ENCODE measurements at places on chromosomes 7 and 10.

GRCh38 chr7:148011753-148012152, 578.8 kb upstream of the C7orf33 start:
- DNase-seq: peak; percentile 22
- H3K27ac ChIP-seq: no peak overlapping the region
- no peaks in the 10 kb centered on the region for H3K36me3 ChIP-seq
- peaks cover 33% of the 10 kb centered on the region for H3K4me1 ChIP-seq

DNA sequence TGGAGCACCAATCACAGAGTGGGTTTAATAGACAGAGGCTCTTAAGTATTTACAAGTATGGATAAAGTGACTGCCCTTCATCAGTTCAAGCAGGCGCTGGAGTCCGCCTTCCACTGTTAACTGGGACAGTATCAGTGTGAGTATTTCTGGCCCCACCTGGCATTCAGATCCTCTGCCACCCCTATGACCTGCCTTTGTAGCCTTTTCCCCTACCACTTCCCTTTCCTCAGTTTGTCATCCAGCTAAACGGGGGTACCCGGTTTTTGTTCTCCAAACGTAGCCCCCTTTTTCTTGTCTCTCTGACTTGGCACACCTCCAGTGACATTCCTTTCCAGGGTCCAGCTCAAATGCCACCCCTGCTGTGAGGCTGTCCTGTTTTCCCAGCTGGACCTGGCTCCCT, 134.4 kb downstream of the SNX10 start:
- no peaks in the 10 kb centered on the region for H3K27me3 ChIP-seq
- H3K27ac ChIP-seq: no peak overlapping the region
- no peak for DNase-seq

- no peaks in the 10 kb centered on the region for H3K36me3 ChIP-seq
- H3K27ac ChIP-seq: no peak overlapping the region
- DNase-seq: no peak
- H3K27me3 ChIP-seq: no peaks in the 10 kb centered on the region
These were observed 98.6 kb downstream of the SLC16A9 start for GRCh38 chr10:59611048-59611447.

DNA sequence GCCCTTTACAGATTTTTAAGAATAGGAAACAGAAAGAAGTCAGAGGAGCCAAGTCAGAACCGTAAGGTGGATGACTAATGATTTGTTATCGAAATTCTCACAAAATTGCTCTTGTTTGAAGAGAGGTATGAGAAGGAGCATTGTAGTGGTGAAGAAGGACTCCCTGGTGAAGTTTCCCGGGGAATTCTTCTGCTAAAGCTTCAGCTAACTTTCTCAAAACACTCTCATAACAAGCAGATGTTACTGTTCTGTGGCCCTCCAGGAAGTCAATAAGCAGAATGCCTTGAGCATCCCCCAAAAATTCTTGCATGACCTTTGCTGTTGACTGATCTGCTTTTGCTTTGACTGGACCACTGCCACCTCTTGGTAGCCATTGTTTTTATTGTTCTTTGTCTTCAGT, 152.9 kb downstream of the HGF start:
- no peaks in the 10 kb centered on the region for H3K36me3 ChIP-seq
- H3K27ac ChIP-seq: no peak overlapping the region
- H3K27me3 ChIP-seq: no peaks in the 10 kb centered on the region
- DNase-seq: no peak
- H3K4me3 ChIP-seq: no peak overlapping the region

DNA sequence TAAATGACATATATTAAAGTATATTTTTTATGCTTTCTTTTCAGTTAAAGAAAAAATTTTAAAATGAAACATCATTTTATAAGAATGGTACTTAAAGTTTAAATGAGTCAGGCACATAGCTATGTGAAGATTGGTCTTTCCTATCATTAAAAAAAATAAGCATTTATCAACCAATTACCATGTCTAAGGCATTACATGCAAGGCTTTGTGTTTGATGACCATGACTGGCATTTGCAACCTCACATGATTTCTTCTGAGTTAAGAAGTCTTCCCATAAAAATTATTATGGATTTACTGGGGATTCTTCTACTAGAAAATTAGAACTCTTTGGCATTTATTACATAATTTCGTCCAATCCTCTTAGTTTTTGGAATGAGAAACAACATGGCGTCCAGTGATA, 776.1 kb downstream of the MAGI2 start:
- H3K36me3 ChIP-seq: no peaks in the 10 kb centered on the region
- H3K27ac ChIP-seq: no peak overlapping the region
- H3K4me3 ChIP-seq: no peak overlapping the region
- DNase-seq: no peak
- H3K27me3 ChIP-seq: no peaks in the 10 kb centered on the region

DNA sequence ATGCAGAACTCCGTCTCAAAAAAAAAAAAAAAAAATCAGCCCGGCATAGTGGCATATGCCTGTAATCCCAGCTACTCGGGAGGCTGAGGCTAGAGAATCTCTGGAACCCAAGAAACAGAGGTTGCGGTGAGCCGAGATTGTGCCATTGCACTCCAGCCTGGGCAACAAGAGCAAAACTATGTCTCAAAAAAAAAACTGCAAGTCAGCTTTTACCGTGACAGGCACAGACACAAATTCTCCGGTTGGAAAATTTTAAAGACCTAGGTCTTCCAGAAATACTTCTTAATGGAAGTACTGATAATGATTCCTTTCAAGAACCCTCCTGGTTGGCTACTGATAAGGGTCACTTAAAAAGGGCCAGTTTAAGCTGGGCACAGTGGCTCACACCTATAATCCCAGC, 19.4 kb upstream of the ARPC1B start:
- DNase-seq: no peak
- H3K4me3 ChIP-seq: no peak overlapping the region
- no peak overlapping the region for H3K27ac ChIP-seq
- peaks cover 40% of the 10 kb centered on the region for H3K36me3 ChIP-seq
- H3K27me3 ChIP-seq: no peaks in the 10 kb centered on the region

DNA sequence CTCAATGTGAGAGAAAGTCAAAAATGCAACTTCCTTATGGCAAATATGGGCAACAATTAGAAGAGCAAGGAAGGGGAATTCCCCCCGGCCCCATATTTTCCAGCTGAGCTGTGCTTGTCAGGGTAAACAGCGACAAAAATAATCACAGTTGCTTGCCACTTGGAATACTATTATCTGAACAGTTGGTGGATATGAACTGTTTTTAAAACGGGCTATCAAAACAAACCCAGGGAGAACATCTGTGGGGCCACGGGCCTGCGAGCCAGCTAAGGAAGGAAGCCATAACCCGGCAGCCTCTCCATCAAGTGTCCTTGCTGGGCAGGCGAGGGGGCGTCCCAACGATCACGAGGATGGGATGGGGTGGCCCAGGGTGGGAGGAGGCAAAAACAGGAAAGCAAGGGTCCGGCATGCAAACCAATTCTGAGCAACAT, 228.4 kb downstream of the ARHGAP12 start:
- peaks cover 34% of the 10 kb centered on the region for H3K4me1 ChIP-seq
- H3K27ac ChIP-seq: no peak overlapping the region
- H3K27me3 ChIP-seq: peaks cover 8% of the 10 kb centered on the region

GRCh38 chr7:53744403-53744760, 708.9 kb downstream of the POM121L12 start:
- peaks cover 5% of the 10 kb centered on the region for H3K4me1 ChIP-seq
- H3K4me3 ChIP-seq: no peak overlapping the region
- peak; percentile 18 for DNase-seq
- H3K27ac ChIP-seq: no peak overlapping the region
- no peaks in the 10 kb centered on the region for H3K36me3 ChIP-seq

DNA sequence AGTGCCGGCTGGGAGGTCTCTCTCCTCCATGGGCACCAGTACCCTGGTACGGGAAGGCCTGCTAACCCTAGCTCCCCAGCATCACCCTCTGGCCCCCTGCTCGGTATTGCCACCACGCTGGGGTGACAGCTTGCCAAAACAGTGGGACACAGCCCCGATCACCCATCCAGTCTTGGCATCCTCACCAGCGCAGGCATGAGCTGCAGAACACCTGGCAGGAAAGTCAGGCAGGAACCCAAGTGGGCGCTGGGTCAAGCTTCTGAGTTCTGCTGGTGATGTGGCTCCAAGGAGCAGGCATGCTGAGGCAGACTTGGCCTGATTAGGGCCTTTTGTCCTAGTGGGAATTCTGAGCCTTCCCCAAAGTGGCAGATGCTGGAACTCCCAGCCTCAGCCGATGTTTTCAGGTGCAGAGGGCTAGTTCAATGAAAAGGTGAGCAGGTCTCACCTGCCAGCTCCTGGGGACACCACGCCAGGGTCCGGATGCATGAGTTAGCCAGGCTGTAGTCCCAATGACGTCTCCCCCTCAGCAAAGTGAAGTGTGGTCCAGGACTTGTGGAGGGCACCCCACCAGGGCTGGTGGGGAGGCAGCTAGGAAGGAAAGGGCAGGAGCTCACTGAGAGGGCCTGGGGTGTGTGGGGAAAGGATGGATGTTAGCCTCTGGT, 8.5 kb upstream of the ZNF22 start:
- peaks cover 56% of the 10 kb centered on the region for H3K4me1 ChIP-seq
- no peak for DNase-seq
- H3K27me3 ChIP-seq: no peaks in the 10 kb centered on the region
- peaks cover 13% of the 10 kb centered on the region for H3K36me3 ChIP-seq
- no peak overlapping the region for H3K4me3 ChIP-seq

GRCh38 chr7:111833466-111833865, 271.2 kb upstream of the IMMP2L start:
- no peaks in the 10 kb centered on the region for H3K27me3 ChIP-seq
- H3K4me1 ChIP-seq: peaks cover 3% of the 10 kb centered on the region
- no peak overlapping the region for H3K27ac ChIP-seq
- DNase-seq: no peak

- H3K4me3 ChIP-seq: no peak overlapping the region
- no peak overlapping the region for H3K27ac ChIP-seq
- no peaks in the 10 kb centered on the region for H3K36me3 ChIP-seq
- no peaks in the 10 kb centered on the region for H3K27me3 ChIP-seq
- peaks cover 30% of the 10 kb centered on the region for H3K4me1 ChIP-seq
These were observed 100.5 kb upstream of the SDK1 start for GRCh38 chr7:3200504-3200903.

Measured in WTC11 (cell line).